Trophoblast cell (in vitro differentiated cells and primary cell): ENCODE measurements at places on chromosomes 3 and 15.
A peak's percentile ranks its signal among the peaks of the same experiment; 100 is the strongest.

GRCh38 chr3:11009898-11010297 lies 17.4 kb downstream of the SLC6A1 start:
- DNase-seq = no peak

DNA sequence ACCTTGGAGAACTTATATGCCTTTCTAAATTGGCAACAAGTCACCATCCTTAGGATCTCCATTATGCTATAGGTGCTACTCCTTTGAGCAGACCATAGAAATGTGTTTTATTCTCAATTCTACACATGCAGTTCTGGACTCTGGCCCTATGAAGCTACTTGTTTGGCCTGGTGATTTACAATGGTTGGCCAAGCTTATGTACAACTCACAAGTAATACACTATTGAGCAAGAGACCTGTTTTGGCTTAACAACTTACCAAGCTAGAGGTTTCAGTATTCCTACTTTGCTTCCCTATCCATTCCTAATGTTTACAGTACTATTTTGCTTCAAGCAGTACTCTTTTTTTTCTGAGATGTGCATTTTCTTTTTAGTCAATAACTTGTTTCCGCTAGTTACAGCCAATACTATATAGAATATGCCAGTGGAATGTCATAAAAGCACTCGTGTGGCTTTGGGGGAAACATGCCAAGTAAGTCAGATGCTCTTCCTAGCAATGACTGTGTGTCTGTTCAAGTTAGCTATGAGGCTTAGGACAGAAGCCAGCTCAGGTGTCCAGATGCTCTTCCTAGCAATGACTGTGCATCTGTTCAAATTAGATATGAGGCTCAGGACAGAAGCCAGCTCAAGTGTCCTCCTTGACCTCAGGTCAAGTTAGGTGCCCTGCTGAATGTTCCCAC lies 174.9 kb upstream of the SEMA6D start:
- no peak for DNase-seq

DNA sequence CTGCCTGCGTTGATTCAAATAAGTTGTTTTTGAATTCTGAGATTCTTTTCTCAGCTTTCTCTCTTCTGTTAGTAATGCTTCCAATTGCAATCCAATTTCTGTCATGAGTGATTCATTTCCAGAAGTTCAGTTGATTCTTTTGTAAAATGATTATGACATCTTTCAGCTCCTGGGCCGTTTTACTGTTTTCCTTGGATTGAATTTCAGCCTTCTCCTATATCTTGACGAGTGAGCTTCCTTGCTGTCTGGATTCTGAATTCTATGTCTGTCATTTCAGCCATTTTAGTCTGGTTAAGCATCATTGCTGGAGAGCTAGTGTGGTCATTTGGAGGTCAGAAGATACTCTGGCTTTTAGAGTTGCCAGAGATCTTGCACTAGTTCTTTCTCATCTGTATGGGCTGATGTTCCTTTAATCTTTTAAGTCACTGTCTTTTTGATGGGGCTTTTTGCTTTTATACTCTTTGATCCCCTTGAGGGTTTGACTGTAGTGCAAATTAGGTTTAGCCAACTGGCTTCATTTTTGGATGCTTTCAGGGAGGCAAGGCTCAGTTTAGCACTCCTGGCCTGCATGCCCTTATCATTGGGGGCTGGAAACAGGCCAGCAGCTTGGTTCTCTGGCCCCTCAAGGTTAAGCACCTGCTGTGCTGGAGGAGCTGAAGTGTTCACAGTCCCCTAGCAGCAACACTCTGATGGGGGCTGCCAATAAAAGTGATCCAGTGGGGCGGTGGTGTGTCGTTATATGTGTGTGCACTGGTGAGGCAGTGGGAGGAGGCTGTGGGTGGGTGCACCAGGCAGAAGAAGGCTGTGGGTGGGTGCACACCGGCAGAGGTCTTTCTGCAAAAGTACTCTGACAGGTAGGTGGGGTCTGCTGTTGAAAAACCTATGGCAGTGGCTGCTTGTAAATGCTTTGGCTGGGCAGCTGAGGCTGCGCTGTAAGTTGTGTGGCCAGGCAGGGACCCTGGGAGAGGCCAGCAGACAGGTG lies 51.2 kb downstream of the MCTP2 start:
- DNase-seq = no peak

GRCh38 chr3:50304601-50305000 lies 1.2 kb upstream of the HYAL1 start:
- DNase-seq = no peak

DNA sequence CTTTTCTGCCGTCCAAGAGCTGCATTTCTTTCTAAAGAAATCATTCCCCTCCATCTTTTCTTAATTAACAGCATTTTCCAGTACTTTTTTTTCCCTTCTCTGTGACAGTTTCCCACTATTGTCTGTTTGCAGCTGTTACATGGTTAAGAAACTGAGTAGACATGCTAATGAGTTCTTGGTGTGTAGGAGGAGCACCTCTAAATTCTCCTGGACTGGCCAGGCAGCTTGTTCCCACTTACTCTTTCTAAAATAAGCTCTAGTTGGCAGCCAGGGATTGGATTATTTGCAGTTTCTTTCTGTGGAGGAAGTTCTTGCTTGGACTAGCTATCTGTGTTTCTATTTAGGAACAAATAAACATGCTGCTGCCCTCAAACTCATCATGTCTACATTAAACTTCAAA lies 235.1 kb upstream of the GAP43 start:
- no peak for DNase-seq

- DNase-seq = no peak
These were observed 9.2 kb downstream of the PLIN1 start for GRCh38 chr15:89669941-89670340.

DNA sequence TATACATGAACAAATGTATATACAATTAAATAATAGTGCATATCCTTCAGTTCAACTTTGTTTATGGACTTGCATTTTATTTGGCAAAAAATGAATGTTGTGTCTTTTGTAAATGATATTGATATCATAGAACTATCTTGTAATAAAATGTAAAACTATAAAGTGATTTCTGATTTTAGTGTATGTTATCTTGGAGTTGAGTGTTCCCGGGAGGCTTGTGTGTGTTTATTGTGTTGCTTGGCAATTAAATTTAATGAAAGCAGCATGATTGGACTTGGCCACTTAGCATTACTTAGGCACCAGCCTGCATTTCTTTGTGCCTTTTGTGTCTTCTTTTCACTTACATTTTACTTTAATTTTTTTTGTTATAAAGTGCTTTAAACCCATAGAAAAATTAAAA lies 10.6 kb downstream of the ARHGEF26 start:
- DNase-seq = no peak

DNA sequence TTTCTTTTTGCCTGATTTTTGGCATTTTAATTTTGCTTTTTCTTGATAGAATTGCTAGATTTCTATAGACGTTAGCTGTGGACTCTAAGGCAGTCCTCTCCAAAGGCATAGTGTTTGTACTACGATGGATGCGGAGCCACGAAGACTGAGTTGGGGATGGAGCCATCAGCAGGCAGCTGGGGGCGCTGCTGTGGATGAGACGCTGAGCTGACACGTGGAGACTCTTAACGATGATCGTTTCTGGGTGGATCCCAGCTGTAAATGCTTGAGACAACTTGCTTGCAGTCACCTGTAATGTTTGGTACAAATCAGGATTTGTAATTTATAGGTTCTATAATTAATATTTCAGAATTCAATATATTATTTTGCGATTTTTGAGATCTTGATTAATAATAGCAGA lies 13.3 kb upstream of the PPP1R2 start:
- DNase-seq = peak; percentile 38

DNA sequence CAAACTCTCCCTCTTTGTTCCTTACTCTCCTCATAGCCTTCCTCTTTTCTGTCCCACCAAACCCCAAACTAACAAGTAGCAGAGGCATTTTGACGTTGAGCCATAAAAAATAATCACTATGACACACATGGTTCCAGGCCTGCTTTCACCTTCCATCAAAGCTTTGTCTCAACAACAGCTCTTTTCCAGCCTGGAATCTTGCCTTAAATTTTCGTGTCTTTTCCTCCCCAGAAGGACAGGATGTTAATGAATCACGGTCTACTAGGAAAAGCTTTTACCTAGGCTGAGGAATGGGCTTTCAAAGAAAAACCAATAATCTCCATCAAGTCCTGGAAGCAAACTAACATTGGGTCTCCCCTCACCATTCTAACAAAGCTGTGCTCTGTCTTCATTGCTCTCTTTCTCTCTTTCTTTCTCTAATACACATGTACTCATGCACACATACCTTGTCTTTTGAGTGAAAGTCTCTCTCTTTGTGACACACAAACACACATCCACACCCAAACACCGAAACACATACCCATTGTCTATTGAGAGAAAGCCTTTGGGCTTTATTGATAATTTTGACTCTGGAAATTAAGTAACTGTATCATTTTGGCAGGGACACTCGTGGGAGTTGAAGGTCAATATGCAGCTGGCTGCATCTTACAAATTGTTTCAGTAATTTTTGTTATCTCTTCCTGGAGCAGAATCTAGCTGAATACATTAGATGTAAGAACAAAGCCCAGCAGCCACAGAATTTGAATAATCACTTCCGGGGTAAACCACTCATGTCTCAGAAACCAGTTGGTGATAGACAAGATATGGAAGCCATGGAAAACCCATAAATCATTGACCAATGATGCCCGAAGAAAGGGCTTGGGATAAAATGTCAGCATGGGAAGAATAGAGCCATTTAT lies 107.4 kb upstream of the SLC4A7 start:
- DNase-seq = no peak

- peak; percentile 71 for DNase-seq
These were observed 105.5 kb downstream of the PYDC2 start for GRCh38 chr3:191566469-191566868.

GRCh38 chr15:37693926-37694325 lies 240.5 kb upstream of the TMCO5A start:
- DNase-seq = no peak

DNA sequence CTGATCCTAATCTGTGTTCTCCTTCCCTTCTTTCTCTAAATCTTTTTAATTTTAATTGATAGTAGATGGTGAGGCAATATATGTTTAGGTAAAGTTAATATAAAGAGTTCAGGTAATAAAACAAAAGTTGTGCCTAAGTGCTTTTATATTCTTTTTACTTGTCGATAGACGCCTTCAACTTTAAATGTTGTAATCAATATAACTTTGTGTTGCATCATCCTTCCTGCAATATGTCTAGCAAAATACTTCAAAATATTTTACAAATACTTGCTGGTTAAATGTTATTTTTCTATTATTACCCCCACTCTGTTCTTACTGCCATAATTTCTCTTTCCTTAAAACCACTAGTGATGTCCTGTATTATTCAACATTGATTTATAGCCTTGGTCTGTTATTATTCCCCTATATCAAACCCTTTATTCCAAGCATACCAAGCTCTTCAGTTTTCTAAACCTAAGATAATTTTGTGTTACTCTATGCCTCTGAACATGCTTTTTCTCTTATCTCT lies 92.4 kb downstream of the NAALADL2 start:
- peak; percentile 10 for DNase-seq

DNA sequence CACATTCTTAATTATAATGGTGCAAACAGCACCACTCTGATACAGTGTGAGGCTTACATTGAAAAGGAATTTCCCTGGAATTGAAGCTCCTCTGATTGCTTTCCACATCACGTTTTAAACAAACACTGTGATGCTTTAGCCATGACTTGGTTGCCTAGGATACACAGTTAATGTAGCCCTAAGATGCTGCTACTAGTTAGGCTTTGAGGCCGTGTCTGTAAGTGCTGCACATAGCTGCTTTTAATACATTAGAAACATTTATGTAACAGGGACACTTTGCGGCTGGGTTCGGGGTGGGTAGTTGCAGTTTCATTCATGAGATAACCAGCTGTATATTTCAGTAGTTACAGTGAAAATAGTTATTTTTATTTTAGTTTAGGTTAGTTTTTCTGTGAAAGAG lies 334.7 kb downstream of the NLGN1 start:
- no peak for DNase-seq

DNA sequence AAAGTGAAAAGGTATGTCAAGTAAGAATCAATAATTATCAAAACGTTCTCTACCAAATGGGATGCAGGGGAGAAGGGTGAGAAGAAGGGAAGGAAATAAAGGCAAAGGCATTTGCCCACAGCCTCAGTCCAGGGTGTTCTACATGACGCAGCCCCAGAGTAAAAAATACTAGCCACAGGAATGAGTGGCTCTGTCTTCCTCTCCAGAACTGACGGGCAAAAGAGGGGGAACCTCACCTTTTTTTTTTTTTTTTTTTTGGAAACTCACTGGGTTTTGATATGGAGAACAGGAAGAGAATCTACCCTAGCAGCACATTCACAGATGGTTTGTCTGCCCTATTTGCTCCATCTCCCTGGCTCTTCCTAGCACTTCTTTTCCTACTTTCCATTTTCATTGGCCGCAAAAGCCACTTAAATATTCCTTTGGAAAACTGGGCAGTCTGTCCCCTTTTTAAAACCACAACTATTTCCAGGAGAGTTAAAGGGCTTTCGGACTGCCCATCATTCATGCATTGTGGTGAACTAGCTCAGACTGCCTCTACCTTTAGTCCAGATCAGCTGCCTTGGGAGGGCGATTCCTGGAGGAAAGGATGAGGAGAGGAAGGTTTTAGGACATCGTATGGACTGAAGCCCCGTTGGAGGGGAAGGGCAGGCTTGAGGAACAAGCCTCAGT lies 28.2 kb downstream of the B3GNT5 start:
- DNase-seq = no peak

- DNase-seq = no peak
These were observed 492.5 kb upstream of the CFAP20DC start for GRCh38 chr3:59542276-59542675.

- DNase-seq = no peak
These were observed 25.8 kb downstream of the USP3 start for GRCh38 chr15:63530235-63530634.

DNA sequence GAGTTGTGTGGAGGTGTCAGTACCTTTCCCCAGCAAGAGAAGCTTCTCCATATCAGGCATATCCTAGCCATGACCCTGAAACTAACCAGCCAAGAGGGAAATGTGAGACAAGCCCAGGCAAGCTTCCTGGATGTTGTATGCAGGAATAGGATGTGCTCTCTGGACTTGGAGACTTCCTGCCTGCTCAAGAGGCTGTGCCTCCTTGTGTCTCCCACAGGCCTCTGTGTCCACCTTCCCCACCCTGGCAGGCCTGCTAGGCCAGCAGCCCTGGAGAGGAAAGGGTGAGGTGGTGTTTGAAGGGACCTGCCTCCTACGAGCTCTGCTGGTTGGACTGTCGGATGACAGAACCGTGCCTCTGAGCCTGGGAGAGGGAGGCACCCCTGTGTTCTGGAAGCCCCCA lies 2.1 kb upstream of the DYNLT2B start:
- DNase-seq = no peak

DNA sequence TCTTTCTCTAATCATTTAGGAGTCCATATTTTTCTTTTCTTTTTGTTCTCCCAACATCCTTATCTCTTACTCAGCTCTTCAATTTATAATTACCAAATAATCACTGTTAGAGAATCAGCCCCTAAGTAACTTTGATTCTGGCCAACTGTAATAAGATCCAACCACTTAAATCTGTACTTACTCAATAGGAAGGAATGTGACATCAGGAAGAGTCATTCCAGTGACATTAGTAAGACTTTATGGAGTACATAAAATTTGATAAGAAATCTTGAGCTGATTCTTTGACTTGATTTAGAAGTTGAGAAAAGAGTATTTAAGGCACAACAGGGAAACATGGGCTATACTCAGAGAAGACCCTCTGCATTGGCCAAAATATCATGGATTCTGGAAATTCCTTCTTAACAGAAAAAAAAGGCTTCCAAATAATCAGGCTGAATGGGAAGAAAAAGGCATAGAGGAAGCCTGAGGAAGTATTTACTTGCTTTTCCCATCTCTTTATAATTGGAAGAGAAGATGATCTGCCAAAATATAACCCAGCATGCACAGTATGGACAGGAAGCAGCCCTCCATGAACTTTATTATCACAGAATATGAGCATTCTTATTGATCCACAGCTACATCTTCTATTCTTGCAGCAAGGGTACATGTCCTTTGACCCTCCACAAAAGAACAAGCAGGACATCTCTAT lies 289.7 kb upstream of the TPRG1 start:
- DNase-seq = peak; percentile 85

- no peak for DNase-seq
These were observed 14.6 kb upstream of the FGD5 start for GRCh38 chr3:14803981-14804834.
